Colonic mucosa (tissue), 4 donors: ENCODE measurements at places on chromosomes 2 and 18. TPM values are rescaled to one million over a fixed set of nuclear protein-coding genes. Genes with fewer than 3 reads are reported as not detected.

GRCh38 chr2:46610021-46610420, 130.7 kb downstream of the TMEM247 start:
- DNase-seq, result no peak

- DNase-seq, result no peak
These were observed 1.2 kb downstream of the ABCG8 start for GRCh38 chr2:43839776-43840564.

GRCh38 chr2:30647752-30648457, 159.3 kb downstream of the CAPN13 start:
- DNase-seq, result no peak

GRCh38 chr2:205216580-205216979, 465.7 kb upstream of the NRP2 start:
- DNase-seq, result no peak

DNA sequence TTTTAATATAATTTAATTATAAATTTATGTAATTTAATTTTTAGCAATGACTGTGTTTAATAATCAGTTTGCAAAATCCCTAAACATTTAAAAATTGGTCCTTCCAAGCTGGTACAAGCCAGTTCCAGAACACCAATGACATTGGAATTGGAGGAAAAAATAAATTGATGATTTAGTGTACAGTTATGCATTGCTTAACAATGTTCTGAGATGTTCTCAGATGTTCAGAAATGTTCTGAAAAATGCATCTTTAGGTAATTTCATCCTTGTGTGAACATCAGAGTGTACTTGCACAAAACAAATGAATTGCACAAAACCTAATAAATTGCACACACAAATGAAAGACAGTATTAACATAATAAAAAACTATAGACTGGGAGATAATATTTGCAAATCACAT, 95.2 kb downstream of the TRIB2 start:
- no peak for DNase-seq

GRCh38 chr18:36449451-36449850, 151.9 kb downstream of the FHOD3 start:
- no peak for DNase-seq

MEP1B gene
- total RNA-seq, result 4.6 TPM

SLC5A7 gene
- not detected for total RNA-seq
